ENCODE measurements at places on chromosomes 13 and 19.

- DNase-seq = no peak
Observed at GRCh38 chr19:1610579-1610978, 5.3 kb upstream of the UQCR11 start.

DNA sequence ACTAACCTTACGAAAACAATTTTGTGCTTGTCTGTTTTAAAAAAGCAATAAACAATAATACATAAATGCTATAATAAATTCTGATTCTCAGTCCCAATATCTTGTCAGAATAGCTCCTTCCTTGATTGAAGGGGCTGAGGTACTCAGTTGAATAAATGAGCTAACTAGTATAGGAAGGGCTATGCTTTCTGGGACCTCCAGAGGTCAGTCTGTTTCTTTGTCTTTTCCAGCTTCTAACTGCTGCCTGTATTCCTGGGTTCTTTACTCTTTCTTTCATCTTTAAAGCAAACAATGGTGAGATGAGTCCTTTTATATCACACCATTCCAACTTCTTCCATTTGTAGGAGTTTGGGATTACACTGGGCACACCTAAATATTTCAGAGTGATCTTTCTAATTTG lies 1297.0 kb upstream of the ATXN8OS start:
- no peak for DNase-seq

- no peak for DNase-seq
Observed at GRCh38 chr19:7612282-7613274, 16.8 kb downstream of the XAB2 start.

- DNase-seq = no peak
Observed at GRCh38 chr13:65472336-65472735, 1757.8 kb downstream of the PCDH9 start.

DNA sequence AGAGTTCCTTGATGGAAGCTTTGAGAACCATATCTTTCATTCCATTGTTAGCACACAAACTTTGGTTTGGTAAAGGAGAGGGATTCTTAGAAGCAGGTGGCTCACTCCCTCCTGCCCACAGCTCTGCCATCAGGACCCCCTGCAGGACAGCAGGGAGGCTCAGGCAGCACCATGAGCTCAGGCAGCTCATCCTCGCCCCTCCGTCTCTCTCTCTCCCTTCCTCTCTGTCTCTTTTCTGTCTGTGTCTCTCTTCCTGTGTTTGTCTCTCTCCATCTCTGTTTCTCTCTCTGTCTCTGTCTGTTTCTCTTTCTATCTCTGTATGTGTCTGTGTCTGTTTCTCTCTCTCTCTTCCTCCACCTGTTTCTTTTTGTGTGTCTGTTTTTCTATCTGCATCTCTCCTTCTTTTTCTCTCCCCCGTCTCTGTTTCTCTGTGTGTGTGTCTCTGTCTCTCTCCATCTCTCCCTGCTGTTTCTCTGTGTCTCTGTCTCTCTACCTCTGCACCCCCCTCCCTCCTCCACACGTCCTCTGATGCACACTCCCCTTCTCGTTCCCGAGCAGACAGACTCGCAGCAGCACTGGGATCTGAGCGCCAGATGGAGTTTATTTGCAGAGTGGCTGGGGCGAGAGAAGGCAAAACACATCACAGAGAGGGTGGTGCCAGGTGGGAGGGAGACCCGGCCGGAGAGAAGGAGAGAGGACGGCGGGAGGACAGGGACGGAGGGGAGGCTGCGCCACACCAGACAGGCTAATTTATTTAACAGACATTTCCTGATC lies 8.7 kb downstream of the SBK2 start:
- DNase-seq = no peak

- no peak for DNase-seq
Observed at GRCh38 chr19:49713236-49713845, 22.4 kb downstream of the CPT1C start.

- DNase-seq = no peak
Observed at GRCh38 chr19:18521692-18522123, at the start of gene ELL. ELL (minus strand) TSS chr19:18522070; CDS start chr19:18522055, 15 bp downstream.

DNA sequence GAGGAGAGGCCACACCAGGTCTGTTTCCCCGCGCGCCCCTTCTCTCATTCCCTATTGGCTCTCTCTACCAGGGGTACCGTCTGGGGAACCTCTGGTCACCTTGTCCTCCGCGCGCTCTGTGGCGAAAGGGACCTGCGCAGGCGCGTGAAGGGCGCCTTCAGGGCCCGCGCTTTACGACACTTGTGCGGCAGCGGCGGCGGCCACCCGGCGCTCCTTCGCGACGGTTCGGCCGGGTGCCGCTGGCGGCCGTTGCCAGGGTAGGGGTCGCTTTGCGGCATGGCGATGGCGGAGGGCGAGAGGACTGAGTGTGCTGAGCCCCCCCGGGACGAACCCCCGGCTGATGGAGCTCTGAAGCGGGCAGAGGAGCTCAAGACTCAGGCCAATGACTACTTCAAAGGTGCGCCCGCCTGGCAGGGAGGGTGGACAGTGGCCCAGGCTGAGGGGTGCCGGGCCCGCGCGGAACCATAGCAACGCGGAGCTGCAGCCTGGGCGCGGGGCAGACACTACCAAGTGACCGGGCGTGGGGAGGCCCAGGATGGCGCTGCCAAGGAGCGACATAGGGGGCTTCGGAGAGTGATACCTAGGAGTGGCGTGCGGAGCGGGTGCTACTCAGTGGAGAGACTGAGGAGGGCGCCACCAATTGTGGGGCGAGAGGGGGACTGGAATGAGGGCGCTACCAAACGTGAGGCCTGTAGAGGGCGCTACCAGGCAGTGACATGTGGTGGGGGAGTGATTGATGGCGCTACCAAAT lies at the start of gene PPP5C:
PPP5C (plus strand) TSS at position 267 of the 751 bp plus-strand sequence; CDS start at position 277, 10 bp downstream.
- DNase-seq = peak; percentile 73

- no peak for DNase-seq
Observed at GRCh38 chr13:111629926-111630325, 309.5 kb downstream of the TEX29 start.

GRCh38 chr13:43441464-43441863 lies 345.3 kb downstream of the ENOX1 start:
- DNase-seq = no peak

DNA sequence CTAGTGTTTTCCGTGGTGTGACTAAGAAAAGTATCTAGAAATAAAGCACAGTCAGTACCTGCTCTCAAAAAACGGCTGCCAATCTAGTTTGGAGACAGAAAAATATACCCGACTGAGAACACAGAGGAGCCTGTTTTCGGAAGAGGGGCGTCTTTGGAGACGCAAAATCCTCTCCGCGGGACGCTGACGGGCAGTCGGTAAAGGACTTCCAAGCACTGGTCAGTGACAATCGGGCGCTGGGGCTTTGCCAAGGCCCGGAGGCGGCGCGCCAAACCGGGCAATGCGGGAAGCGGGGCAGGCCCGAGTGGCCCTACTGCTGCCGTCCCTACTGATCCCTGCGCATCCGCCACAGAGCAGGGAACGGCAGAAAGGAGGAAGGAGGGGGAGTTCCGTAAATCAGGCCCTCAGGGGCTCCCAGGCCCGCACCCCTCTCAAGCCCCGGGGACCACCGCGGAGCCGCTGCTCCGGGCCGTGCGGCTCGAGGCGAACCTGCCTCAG lies 588 bp upstream of the DPY19L3 start:
- DNase-seq = no peak

- DNase-seq = no peak
Observed at GRCh38 chr13:47718556-47718955, 282.5 kb downstream of the SUCLA2 start.

- DNase-seq = no peak
Observed at GRCh38 chr19:55460670-55461258, 678 bp downstream of the ISOC2 start.

GRCh38 chr13:42717176-42717575 lies 64.2 kb upstream of the FAM216B start:
- DNase-seq = no peak

DNA sequence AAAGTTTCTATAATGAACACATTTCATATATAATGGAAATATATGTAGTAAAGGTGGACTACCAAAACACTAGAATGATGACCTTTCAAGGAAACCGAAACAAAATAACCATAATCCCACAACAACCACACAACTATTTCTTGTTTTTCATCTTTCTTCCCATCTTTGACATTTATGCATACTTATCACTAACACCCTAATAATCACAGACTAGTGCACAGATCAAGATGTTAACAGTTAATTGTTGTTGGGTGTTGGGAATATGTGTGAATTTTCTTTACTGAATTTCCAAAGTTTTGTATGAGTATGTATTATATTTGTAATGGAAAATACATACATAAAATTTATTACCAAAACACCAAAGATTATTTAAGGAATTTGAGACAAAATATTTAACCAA lies 30.3 kb downstream of the PEG3 start:
- DNase-seq = no peak

DNA sequence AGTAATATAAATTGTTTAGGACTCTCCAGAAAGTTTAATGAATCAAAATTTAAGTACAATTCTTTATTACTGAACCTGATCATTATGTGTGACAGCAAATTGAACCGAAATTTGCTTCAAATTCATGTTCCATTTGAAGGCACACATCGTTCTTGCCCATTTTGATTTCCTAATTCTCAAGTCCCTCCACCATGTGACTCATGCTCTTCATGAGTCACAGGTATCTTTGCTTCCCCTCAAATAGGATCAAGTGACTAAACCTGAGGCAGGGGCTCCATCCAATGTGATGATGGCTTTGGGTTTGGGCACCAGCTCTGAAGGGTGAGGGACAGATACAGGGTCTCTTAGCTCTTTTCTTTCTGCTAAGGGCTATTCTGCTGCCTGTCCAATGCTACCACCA lies 86.1 kb downstream of the THSD1 start:
- DNase-seq = no peak

GRCh38 chr13:37602733-37603381 lies 4.3 kb upstream of the POSTN start:
- no peak for DNase-seq

GRCh38 chr19:1006711-1007398 lies 6.6 kb downstream of the GRIN3B start:
- DNase-seq = no peak

DNA sequence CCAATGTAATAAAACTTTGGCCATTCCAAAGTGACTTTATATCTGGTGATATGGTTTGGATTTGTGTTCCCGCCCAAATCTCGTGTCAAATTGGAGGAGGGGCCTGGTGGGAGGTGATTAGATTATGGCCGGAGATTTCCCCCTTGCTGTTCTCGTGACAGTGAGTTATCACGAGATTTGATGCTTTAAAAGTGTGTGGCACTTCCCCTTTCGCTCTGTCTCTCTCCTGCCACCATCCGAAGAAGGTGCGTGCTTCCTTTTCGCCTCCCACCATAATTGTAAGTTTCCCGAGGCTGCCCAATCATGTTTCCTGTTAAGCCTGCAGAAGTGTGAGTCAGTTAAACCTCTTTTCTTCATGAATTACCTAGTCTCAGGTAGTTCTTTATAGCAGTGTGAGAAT lies 9.3 kb upstream of the NALCN start:
- DNase-seq = no peak

DNA sequence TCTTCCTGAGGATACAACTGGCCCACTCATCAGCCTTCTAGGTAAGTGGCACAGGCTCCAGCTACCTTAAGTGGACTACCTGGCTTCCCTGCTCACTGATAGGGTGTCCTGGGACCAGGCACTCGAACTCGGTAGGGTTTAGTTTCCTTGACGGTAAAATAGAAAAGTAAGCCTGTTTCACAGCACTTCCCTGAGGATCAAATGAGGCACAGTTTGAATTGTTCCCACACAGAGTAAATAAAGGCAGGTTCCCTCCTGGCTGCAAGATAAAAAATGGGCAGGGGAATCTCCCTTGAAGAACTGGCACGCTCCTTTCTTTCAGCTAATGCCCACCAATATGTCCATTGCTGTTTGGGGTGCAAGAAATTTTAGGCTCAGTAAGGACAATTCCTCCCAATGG lies 1.1 kb upstream of the FAM124A start:
- DNase-seq = no peak

DNA sequence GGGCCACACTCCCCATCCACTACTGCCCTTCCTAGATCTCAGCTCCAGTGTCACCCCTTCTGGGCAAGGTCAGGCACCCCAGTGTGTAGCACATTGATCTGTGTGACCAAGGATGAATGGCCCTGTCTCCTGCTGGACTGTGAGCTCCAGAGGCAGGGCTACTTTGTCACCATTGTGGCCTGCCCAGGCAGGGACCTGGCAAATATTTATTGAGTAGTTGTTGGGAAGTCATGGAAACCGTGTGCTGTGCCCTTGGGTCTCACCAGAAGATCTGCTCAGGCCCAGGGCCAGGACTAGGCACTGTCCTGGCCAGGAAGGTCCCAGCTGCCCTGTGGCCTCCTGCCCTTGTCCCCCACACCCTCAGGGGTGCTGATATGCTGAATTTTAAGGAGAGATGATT lies 10.5 kb downstream of the NACC1 start:
- no peak for DNase-seq

GRCh38 chr13:38952827-38953226 lies 37.8 kb downstream of the STOML3 start:
- DNase-seq = no peak

GRCh38 chr19:49080392-49080791 lies 4.9 kb upstream of the SNRNP70 start:
- DNase-seq = no peak

DNA sequence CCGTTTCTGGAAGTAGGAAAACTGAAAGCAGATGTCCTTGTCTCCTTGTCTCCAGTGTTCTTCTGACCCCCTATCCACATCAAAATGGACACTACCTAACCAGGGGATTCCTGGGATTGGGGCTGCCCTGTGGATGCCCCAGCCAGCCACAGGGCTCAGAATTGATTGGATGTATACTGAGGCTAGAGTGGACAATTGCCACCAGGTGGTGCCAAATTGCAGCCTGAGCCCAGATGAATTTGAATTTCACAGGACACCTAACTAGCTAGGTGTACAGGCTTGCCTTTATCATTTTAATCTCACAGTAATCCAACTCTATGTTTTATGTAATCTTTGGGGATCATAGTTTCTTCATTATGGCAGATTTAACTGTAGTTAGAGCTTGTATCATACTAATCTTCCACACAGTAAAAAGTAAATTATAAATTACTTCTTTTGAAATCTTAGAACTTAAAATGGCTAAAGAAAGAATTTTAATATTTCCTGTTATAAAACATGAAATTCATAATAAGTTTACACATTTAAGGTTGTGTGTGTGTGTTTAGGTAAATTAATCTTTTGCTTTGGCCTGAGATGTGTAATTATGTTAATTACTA lies 58.0 kb downstream of the PIBF1 start:
- DNase-seq = no peak

DNA sequence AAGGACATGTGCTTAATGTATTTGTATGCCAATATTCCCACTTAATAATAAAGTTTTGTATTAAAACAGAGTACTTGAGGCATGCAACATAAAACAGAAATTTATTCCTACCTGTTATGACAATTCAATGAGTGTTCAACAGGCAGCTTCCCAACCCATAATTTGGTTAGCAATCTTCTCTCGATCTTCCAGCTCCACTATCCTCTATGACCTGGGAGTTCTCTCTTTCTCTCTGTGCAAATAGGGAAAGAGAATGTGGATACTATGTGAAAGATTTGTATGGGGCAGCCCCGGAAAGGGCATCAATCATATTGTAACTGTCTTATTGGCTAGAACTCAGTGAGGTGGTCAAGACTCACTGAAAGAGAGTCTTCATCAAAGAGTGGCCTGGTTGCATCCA lies 644.9 kb upstream of the PCDH20 start:
- DNase-seq = no peak

Measured in T follicular helper cell (primary cell).